Pulmonary artery endothelial cell (primary cell): ENCODE measurements at places on chromosomes 4 and X.
A peak's percentile ranks its signal among the peaks of the same experiment; 100 is the strongest.

- DNase-seq: peak; percentile 50
Observed at GRCh38 chr4:121462660-121463261, 81.9 kb upstream of the QRFPR start.

- DNase-seq: no peak
Observed at GRCh38 chrX:38954520-38954919, 153.3 kb downstream of the MID1IP1 start.

- no peak for DNase-seq
Observed at GRCh38 chr4:103994059-103994458, 274.3 kb upstream of the TACR3 start.

DNA sequence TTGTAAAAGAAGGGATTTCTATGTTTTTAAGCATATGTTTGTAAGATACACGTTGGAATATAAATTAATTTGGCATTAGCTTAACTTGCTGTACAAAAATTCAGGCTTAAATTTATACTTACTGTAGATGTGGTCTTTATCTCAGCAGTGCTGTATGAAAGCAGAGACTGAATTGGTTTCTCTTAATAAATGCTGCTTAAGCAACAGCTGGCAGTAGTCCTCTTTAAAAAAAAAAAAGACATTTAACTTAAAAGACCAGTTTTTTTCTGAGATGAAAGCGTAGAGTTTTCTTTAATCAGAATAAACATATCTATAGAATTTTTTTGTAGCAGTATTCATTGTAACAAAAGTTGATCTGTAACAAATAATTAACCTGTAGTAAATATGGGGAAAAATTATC lies 124.6 kb downstream of the RAP1GDS1 start:
- DNase-seq: no peak

- DNase-seq: no peak
Observed at GRCh38 chrX:9859711-9860555, 73.7 kb downstream of the SHROOM2 start.

DNA sequence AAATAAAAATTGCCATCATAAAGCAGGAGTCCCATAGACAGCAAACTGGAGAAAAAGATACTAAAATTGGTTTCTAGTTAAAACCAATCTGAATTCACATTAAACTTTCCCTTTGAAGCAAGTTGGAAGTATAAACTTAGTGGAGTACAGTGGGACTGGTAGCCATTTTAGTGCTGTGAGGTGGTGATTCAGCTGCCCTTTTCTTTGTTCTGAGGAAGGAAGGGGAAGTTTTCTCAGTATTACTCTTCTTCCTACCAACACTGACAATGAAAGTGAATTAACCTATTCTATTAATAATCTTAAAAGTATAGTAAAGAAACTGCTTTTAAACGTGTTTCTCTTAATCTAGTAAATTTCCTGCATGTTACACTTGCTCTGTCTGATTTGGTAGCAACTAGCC lies 36.7 kb downstream of the SLC9A6 start:
- DNase-seq: no peak

- no peak for DNase-seq
Observed at GRCh38 chr4:76012388-76012801, 5.1 kb upstream of the CXCL9 start.

- DNase-seq: no peak
Observed at GRCh38 chrX:15745179-15745578, 7.1 kb downstream of the CA5B start.

- DNase-seq: no peak
Observed at GRCh38 chr4:167885071-167885470, 207.3 kb upstream of the ANXA10 start.

DNA sequence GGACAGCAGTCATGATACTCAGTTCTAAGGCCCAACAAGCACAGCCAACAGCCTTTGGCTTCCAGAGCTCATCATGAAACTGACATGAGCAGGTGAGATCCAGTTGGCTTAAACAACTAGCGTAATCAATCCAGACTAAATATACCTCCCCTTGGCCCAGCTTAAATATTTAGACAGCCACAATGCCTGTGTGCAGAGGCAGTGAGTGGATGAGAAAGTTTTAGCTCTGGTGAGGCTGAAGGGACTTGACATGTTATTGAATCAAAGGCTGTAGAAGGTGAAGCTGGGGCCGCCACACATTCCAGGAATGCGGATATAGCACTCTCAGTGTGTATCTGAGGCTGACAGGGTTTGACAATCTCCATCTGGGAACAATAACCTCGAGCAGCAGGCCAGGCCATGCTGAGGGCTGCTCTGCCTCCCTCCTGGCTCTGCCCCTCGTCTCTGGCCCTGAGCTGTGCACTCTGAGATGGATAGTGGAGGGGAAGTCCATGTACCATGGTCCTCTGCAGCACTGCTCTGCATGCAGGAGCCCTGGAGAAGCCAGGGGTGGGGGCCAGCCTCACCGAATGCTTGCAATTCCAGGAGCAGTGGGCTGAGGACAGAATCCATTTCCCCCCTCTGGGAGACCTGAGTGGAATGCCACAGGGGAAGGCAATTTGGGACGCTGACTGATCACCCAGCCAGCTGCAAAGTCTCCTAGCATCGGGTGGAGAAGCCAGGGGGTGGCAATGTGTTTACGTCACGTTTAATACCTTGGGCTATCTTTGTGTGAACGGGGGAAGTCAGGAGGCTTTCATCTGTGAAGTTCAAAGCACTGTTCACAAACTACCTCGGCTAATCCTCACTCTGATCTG lies 37.3 kb upstream of the RASL11B start:
- DNase-seq: no peak

- no peak for DNase-seq
Observed at GRCh38 chr4:183918696-183919095, 13.6 kb downstream of the STOX2 start.

DNA sequence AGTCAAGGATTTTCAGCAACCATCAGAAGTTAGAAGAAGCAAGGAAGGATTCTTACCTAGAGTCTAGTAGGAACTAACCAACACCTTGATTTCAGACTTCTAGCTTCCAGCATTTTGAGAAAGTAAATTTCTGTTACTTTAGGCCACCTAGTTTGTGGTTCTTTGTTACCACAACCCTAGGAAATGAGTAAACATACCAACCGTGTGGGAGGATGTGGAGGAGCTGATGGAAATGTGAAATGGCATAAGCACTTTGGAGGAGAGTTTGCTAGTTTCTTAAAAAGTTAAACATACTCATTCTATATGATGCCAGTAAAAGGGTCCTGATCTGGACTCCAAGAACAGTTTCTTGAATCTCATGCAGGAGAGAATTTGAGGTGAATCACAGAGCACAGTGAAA lies 679.4 kb downstream of the PDHA2 start:
- DNase-seq: no peak

- DNase-seq: no peak
Observed at GRCh38 chrX:44989995-44990770, 117.2 kb downstream of the KDM6A start.

- DNase-seq: no peak
Observed at GRCh38 chr4:168711197-168712140, 214.6 kb downstream of the PALLD start.

DNA sequence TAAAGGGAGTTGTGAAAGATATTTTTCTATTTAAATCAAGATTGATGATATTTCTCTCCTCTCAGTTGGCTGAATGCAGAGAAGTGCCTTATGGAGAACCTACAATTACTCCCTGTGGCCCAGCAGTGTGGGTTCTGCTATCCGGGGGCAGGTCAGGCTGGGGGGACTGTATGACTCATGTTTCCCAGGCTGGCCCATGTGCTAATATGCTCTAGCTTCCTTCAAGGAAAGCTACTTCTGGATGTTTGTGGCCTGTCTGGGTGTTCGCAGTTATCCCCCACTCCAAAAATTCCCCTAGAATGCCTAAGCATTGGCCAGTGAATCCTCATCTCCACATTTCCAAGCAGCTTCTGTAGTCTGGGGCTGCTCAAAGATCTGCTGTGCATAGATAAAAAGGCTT lies 58.9 kb upstream of the SPP1 start:
- DNase-seq: no peak

DNA sequence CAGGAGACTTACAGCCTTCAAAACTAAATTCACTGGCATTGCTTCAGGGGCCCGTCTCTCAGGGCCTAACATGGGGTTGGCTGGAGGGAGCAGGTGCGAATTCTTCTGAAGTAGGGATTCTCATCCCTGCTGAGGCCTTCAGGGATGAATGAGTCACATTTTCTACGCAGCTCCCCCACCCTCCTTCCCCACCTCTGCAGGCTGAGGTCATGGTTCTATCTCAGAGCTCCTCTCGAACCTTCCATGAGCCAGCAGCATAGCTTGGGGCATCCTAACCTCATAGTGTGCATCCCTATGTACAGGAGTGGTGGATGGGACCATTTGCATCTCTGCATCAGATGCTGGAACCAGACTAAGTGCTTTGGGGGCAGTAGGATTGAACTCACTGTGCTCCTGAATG lies 309.2 kb downstream of the EVC2 start:
- DNase-seq: no peak

- no peak for DNase-seq
Observed at GRCh38 chr4:2939383-2940243, 23.6 kb downstream of the NOP14 start.

DNA sequence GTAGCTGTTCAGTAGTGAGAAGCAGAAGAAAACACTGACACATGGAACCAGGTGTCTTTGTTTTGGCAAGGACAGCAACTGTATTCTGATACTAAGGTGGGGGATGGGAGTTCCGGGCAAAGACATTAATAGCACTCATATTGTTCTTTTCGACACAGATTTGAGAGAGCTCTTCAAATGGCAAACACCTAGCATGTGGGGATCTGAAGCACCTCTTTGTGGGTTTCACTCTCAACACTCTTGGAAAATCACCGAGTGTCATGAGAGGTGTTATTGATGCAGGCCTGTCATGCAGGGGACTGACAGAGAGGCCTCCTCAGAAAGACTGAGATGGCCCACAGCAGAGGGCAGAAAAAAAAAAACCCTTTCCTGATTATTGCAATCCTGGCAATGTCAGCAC lies 228.4 kb upstream of the VCX start:
- DNase-seq: no peak

DNA sequence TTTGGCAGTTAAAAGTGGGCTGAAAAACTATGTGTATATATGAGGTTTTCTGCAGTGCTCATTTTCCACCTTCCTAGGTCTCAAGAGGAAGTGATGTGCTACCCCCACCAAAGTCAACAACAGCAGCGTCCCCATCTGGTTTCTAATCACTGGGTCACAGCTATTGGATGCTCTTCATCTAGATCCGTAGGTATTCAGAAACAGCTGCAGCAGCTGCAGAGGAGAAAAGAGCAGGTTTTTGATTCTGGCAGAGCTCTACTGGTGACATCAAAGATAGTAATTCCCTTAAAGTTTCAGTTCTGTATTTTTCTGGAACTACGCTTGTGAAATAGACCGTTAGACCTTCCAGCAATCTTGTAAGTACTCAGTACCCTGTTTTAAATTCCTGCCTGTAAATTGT lies 5.8 kb upstream of the GUCY2F start:
- no peak for DNase-seq

- DNase-seq: no peak
Observed at GRCh38 chr4:155073852-155074251, 134.6 kb upstream of the NPY2R start.

DNA sequence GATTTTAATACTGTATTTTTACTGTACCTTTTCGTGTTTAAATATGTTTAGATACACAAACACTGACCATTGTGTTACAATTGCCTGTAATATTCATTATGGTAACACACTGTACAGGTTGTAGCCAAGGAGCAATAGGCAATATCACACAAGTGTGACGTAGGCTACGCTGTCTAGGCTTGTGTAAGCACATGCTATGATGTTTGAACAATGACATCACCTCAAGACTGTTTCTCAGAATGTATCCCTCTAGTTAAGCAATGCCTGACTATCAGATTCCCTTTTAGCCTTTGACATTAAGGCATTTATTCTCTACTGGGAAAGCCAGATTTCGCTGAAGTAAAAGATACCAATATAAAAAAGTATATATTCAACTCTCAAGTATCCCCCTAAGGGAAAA lies 66.2 kb downstream of the VCX3A start:
- DNase-seq: no peak

DNA sequence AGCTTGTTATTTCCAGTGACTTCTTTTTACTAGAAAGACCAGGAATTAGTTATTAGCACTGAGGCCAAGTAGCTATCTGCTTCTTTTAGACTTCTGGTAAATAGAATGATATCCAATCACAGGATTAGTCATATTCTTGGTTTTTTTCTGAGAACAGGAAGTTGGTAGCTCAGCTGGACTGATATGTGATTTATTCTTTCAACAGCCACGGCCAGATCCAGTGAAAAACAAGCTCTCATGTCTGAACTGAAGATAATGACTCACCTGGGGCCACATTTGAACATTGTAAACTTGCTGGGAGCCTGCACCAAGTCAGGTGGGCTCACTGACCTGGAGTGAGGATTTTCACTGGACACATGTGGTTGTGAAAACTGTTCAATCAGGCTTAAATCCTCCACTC lies 48.6 kb downstream of the PDGFRA start:
- DNase-seq: peak; percentile 63

- DNase-seq: no peak
Observed at GRCh38 chrX:29641461-29641860, 573.9 kb upstream of the MAGEB2 start.

DNA sequence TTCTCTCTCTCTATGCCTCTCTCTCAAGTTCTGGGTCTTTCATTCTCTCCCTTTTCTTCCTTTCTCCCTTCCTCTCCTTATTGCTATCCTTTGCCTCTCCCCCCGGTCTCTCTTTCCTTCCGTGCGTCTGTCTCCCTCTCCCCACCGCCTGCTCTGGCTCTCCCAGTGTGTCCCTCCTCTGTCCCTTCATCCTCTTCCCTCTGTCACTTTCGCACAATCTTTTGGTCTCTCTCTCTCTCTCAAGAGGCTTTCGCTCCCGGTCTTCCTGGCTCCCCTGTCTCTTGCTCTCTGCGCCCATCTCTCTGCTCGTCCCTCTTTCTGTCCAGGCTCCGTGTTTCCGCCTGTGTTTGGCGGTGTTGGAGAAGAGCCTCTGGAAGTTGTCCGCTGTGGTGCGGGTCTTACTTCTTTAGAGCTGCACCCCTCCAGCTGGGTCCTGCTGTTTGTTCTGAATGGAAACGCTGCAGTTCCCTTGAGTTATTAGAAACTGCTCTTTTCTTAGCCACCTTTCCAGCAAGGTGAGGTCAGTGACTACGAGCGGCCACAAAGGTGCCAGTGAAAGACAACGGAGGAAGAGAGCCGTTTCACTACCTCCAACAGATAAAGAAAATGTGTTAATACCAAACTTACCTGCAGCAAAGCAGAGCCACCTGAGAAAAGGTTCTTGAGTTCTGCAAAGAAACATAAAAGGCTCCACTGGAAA lies 1.1 kb downstream of the BMPR1B start:
- no peak for DNase-seq

DNA sequence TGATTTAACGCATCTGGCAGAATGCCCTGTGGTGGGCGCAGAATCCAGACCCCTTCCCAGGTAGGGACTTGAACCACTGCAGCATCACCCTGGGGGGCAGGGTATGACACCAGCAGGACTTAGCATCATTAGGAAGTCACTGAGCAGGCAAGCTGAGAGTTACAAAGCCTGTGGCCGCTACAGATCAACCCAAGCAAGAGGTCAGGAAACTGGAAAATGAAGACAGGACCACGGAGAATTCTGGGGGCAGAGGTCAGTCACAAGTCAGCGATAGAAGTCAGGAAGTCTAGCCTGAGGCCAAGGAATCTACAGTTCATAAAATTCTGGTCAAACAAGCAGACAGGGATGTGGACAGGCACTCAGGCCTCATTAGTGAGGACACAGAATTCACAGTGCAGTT lies 108.4 kb downstream of the CHIC2 start:
- DNase-seq: no peak

- DNase-seq: no peak
Observed at GRCh38 chr4:48203819-48204218, 65.8 kb downstream of the TEC start.
